ENCODE measurements at places on chromosomes 6 and 20.

DNA sequence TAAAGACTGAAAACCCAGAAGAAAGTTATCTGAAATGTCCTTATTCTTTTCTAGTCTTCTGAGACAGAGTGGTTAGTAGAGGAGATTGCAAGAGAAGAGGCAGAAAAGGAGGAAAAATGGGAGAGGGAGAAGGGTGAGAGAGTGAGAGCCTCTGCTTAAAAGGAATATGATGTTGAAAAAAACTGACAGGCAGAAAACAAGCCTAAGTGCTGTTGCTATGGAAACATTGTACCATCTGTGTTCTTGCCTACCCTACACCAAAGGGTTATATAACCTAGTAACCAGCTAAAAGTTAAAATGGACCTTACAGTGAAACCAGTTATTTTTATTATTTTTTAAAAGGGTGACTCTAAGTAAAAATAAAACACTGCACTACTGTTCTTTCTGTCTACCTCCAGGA is 28.3 kb upstream of the SH3BGRL2 start:
- DNase-seq, result peak; percentile 73

- DNase-seq, result no peak
Observed at GRCh38 chr6:54920628-54921027, 74.1 kb downstream of the FAM83B start.

- DNase-seq, result no peak
Observed at GRCh38 chr6:116633685-116634084, 17.4 kb downstream of the RSPH4A start.

DNA sequence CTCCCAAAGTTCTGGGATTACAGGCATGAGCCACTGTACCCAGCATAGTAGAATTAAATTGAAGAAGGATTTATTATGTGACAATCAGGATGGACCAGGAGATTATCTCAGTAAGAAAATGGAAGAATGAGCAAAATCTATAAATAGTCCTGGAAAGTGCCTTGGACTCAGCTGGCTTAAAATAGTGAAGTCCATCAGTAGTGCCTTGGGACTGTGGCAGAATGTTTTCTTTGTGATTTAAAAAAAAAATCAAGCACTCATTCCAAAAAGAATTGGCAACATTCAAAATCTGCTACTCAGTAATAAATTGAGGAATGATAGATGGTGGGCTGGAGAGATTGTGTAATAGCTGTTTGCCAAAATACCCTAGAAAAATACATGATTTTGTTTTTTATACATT is 37.0 kb upstream of the MAS1 start:
- DNase-seq, result no peak

- DNase-seq, result no peak
Observed at GRCh38 chr6:6705061-6705425, 116.5 kb downstream of the LY86 start.

- no peak for DNase-seq
Observed at GRCh38 chr20:43123180-43123579, 66.5 kb downstream of the PTPRT start.

- DNase-seq, result no peak
Observed at GRCh38 chr6:109236115-109237076, 141.1 kb downstream of the CEP57L1 start.

DNA sequence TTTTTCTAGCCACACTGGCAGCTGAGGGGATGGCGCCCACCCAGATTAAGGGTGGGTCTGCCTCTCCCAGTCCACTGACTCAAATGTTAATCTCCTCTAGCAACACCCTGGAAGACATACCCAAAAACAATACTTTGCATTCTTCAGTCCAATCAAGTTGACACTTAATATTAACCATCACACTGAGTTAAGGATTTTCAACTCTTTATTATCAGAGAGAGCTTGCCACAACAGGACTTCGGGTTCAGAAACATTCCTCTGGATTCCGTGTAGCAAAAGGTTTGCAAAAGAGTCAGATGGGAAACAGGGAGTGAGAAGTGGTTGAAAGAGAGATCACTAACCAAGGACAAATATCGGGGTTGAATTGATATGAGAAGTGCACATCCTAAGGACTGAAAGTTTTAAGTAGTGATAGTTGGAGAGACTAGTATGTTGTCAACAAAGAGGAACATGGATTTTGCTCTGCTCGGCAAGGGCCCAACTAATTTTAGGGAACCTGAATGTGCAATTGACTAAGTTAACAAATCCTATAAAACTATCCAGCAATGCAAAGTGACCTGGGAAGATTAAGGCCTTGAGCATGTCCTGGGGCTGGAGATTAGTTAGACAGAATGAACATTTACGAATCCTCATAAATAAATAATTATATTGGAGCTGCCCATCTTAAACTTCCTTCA is 137.0 kb upstream of the TENT5A start:
- no peak for DNase-seq

DNA sequence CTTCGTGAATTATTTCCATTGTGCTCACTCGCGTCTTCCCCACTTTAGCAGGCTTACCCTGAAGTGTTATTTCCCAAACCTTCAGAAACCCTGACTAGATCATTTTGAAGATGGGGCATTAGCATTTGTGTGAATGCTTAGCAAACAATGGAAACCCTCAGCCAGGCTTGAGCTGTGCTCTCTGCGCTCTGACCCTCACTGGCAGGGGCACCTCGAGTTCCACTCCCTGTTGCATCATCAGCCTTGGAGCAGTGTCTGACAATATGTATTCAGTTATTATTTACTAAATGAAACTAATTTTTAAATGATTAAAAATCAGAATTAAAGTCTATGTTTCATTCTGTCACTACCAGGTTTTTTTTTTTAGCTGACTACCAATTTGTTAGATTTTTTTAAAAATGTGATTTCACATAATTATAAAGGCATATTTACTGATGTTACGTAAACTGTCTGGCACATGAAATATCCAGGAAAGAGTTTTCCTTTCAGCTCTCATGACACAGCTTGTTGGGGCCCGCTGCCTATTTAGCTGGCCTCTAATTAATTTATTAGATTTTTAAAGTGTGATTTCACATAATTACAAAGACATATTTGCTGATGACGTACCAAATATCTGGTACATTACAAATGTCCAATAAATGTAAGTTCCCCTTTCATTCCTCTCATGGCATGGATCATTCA is 155.2 kb downstream of the PACRG start:
- DNase-seq, result no peak

DNA sequence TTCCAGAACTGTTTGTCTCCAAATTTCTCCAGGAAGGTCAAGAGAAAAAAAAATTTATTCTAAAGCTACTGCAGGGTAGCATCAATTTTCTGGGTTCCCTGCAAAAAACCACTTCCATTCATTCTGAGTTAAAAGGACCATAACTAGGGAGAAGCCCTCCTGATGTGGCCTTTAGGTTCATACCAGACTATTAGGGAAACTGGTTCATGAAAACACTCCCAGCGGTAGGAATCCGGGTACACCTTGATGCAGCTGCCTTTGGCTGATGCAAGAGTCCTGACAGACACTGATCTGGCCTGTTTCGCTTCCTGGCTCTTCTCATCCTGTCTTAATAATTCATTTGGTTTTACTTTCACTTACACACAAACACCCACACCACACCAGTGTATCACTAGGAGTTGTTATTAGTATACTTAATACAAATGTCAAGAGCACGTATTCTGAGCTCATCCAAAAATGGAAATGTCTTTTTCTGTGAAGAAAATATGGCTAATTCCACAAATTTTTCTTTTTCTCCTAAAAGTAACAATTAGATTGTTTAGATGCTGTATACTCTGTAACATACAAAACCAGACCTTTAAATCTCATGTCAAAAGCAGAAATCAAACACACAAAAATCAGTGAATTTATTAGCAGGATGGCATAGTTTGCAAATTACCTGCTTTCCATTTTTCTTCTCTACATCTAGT is 38.4 kb upstream of the ARHGAP18 start:
- no peak for DNase-seq

Data from DMS 273 treated with DMSO at 0.1 percent for 48 hours (cell line).